Central memory CD8-positive, alpha-beta T cell (primary cell): ENCODE measurements at places on chromosomes 13 and 19.

DNA sequence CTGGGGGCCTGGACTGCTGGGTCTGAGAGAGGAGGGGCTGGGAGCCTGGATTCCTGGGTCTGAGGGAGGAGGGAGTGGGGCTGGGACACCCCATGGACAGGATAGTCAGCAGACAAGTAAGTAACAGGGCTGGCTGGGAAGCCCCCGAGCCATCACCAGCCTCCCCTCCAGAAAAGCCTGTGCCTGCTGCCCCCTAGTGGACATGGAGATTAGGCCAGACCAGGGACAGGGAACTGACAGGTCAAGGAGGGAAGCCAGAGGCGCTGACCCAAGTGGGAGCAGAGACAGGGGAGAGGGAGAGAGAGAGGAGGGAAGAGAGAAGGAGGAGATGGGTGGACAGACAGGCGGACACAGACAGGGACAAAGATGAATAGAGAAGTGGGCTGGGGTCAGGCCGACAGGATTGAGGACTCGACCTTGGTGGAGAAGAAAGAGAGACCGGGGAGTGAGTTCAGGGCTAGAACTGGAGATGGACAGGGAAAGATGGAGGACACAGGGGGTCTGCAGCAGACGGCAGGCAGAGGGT is 6.7 kb upstream of the ERFL start:
- peaks cover 14% of the 10 kb centered on the region for H3K36me3 ChIP-seq
- H3K27ac ChIP-seq, result peak overlapping the region; percentile 95
- peaks cover 53% of the 10 kb centered on the region for H3K4me1 ChIP-seq
- peak; percentile 69 for DNase-seq
- H3K27me3 ChIP-seq, result peaks cover 15% of the 10 kb centered on the region

GRCh38 chr19:17495639-17496296 is 15.7 kb upstream of the PGLS start:
- no peak overlapping the region for H3K27ac ChIP-seq
- peaks cover 2% of the 10 kb centered on the region for H3K36me3 ChIP-seq
- peaks cover 27% of the 10 kb centered on the region for H3K4me1 ChIP-seq
- DNase-seq, result no peak
- H3K27me3 ChIP-seq, result no peaks in the 10 kb centered on the region

DNA sequence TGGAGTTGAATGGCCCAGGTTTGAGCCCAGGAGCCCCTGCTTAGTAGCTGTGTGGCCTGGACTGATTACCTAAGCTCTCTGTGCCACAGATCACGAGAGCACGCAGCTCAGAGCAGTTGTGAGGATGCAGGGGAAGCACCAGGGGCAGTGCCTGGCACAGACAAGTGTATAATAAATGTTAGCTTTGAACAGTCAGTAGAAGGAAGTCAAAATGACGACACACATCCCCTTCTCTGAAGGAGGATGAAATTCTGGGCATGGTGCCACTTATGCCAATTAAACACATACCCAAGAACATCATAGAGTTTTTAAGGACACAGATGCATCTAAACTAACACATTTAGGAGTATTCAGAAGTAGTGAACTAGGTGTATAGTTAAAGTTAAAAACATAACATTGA is 24.9 kb upstream of the SIGLEC11 start:
- H3K4me3 ChIP-seq, result no peak overlapping the region
- H3K36me3 ChIP-seq, result peaks cover 14% of the 10 kb centered on the region
- no peak overlapping the region for H3K27ac ChIP-seq
- DNase-seq, result no peak
- peaks cover 5% of the 10 kb centered on the region for H3K4me1 ChIP-seq

- peaks cover 48% of the 10 kb centered on the region for H3K27me3 ChIP-seq
- no peak for DNase-seq
- H3K4me1 ChIP-seq, result peaks cover 20% of the 10 kb centered on the region
Measured at GRCh38 chr19:36420961-36421748, 2.7 kb upstream of the ZFP82 start.

GRCh38 chr13:85864963-85865530 is 65.8 kb upstream of the SLITRK6 start:
- H3K4me3 ChIP-seq, result no peak overlapping the region
- DNase-seq, result no peak
- no peaks in the 10 kb centered on the region for H3K4me1 ChIP-seq
- peaks cover 2% of the 10 kb centered on the region for H3K36me3 ChIP-seq
- H3K27ac ChIP-seq, result no peak overlapping the region
- no peaks in the 10 kb centered on the region for H3K27me3 ChIP-seq

GRCh38 chr13:20782116-20782708 is 8.5 kb upstream of the EEF1AKMT1 start:
- no peaks in the 10 kb centered on the region for H3K27me3 ChIP-seq
- H3K36me3 ChIP-seq, result peaks cover 15% of the 10 kb centered on the region
- H3K4me3 ChIP-seq, result no peak overlapping the region
- H3K27ac ChIP-seq, result no peak overlapping the region
- DNase-seq, result no peak
- no peaks in the 10 kb centered on the region for H3K4me1 ChIP-seq

DNA sequence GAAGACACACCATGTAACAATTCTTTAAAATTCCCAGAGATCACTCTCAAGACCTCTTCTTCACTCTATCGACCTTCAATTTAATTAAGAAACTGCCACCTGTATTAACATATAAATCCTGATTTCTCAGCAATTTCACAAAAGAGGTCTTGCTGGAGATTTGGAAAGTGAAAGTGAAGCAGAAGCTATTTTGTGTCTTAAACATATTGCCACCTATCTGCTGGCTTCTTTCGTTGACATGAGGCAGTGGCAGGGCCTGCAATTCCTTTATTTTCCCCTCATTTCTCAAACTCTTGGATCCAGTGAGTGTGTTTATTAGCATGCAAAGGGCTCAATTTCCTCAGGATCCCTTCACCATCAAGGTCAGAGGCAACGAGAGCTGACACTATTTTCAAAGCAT is 780.2 kb upstream of the SLITRK1 start:
- H3K4me1 ChIP-seq, result no peaks in the 10 kb centered on the region
- no peak overlapping the region for H3K27ac ChIP-seq
- no peaks in the 10 kb centered on the region for H3K27me3 ChIP-seq
- no peak for DNase-seq
- H3K36me3 ChIP-seq, result no peaks in the 10 kb centered on the region
- no peak overlapping the region for H3K4me3 ChIP-seq

- peaks cover 21% of the 10 kb centered on the region for H3K4me1 ChIP-seq
- no peaks in the 10 kb centered on the region for H3K27me3 ChIP-seq
- DNase-seq, result no peak
- no peak overlapping the region for H3K4me3 ChIP-seq
Measured at GRCh38 chr19:39677961-39678889, 22.5 kb downstream of the LGALS16 start.

- H3K4me3 ChIP-seq, result peak overlapping the region; percentile 25
- H3K27me3 ChIP-seq, result peaks cover 53% of the 10 kb centered on the region
- DNase-seq, result no peak
- H3K4me1 ChIP-seq, result no peaks in the 10 kb centered on the region
- peaks cover 1% of the 10 kb centered on the region for H3K36me3 ChIP-seq
Measured at GRCh38 chr19:29724102-29724641, 9.1 kb upstream of the C19orf12 start.

DNA sequence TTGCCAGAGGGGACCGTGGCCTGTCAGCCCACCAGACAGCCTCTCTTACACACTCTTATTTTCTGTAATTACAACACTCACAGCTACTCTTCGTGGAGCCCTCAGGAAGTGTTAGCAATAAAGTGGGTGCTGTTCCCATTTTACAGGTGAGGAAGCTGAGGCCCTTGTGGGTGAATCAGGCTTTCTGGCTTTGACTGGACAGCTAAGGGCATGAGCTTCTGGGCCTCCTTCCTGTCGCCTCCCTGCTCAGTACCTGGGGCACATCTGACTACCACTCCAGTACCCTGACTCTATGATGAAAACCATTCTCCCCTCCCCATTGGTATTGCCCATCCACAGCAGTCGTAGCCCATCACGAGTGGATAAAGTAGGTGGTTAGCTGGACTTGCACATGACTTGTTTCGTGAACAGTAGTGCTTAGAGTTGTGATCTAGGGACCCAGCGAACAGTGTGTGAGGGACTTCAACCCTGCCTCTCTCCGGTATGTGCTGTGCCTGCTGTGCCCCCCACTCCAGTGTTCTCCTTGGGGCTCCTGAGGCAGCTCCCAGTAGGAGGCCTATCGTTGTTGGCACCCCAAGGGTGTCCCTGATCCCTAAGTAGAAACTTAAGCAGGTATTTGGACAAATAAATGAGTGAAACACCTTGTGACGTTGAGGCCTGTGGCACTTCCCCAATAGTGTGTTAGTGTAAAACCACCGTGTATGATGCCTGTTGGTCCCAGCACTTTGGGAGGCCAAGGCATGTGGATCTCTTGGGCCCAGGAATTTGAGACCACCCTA is 38.6 kb downstream of the GATAD2A start:
- H3K27me3 ChIP-seq, result no peaks in the 10 kb centered on the region
- H3K4me3 ChIP-seq, result peak overlapping the region; percentile 56
- DNase-seq, result no peak
- peaks cover 61% of the 10 kb centered on the region for H3K4me1 ChIP-seq

GRCh38 chr19:46809534-46810272 is 21.3 kb upstream of the SLC1A5 start:
- H3K27ac ChIP-seq, result no peak overlapping the region
- no peaks in the 10 kb centered on the region for H3K27me3 ChIP-seq
- H3K36me3 ChIP-seq, result no peaks in the 10 kb centered on the region
- no peak overlapping the region for H3K4me3 ChIP-seq
- H3K4me1 ChIP-seq, result no peaks in the 10 kb centered on the region

DNA sequence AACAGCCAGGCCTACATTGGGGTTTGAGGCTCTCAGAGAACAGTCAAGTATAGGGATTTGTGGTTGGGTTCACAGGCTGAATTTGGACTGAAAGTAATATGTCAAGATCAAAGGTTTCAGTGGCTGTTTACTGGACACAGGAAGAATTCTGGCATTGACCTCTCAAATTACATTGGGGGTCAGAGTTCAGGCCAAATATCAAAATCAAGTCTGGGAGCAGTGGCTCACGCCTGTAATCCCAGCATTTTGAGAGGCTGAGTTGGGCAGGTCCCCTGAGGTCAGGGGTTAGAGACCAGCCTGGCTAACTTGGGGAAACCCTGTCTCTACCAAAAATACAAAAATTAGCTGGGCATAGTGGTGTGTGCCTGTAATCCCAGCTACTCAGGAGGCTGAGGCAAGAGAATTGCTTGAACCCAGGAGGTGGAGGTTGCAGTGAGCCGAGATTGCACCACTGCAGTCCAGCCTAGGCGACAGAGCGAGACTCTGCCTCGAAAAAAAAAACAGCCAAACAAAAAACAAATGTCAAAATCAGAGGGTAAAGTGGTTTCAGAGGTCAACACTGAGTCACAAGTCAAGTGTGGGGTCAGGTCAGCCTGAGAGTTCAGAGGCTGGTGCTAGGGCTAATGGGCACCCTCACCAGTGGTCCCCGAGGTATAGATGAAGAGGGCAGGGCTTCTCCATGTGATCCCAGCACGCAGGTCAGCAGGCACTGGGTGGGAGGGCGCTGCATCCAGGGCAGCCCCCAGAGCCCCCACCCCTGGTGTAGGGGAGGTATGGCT is 1.5 kb downstream of the SLC27A5 start:
- H3K27me3 ChIP-seq, result no peaks in the 10 kb centered on the region
- H3K27ac ChIP-seq, result no peak overlapping the region
- no peak overlapping the region for H3K4me3 ChIP-seq

DNA sequence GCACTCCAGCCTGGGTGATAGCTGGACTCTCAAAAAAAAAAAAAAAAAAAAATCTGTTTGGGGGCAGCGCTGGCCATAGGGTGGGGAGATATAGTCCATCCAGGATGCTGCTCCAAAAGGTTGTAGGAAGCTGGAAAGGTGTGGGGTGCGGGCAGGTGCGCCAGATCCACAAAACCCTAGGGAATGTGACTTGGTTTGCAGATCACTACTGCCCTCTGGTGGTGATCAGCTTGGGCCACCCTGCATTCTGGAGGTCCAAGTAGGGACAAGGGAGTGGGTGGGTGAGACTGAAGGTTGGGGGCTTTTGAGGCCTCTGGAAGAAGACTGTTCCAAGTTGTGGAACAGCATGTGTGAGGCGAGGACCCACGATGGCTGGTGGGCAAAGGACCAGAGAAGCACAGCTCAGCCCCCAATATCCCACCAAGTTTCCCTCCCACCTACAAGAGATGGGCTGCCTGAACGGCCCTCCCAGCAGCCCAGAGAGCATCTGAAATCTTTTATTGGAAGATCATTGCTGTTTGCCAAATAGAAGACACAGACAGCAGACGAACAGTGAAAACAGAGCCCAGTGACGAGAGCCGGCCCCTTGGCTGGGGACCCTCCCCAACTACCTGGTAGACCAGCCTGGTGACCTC is 10.4 kb upstream of the TYK2 start:
- peak overlapping the region; percentile 16 for H3K27ac ChIP-seq
- peaks cover 38% of the 10 kb centered on the region for H3K36me3 ChIP-seq
- H3K4me1 ChIP-seq, result peaks cover 6% of the 10 kb centered on the region
- DNase-seq, result peak; percentile 52
- no peak overlapping the region for H3K4me3 ChIP-seq
- no peaks in the 10 kb centered on the region for H3K27me3 ChIP-seq

DNA sequence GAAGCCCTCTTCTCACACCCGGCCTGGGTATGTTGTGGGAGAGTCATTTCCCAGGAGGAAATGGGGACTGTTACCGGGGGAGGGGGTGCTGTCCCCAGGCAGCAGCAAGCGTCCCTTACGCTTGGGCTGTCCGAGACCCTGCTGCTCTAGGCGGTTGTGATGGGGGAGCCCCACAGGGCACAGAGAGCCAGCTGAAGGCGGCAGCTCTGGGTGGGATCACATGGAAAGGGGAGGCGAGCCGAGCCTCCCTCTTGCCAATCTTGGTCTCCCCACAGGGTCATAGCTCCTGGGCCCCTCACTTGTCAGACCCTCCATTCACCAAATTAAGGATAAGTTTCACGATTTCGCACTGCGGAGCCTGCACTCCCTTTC is 22.0 kb downstream of the EPN1 start:
- H3K4me1 ChIP-seq, result no peaks in the 10 kb centered on the region
- H3K36me3 ChIP-seq, result peaks cover 26% of the 10 kb centered on the region
- no peaks in the 10 kb centered on the region for H3K27me3 ChIP-seq
- no peak overlapping the region for H3K27ac ChIP-seq
- no peak overlapping the region for H3K4me3 ChIP-seq
- no peak for DNase-seq

DNA sequence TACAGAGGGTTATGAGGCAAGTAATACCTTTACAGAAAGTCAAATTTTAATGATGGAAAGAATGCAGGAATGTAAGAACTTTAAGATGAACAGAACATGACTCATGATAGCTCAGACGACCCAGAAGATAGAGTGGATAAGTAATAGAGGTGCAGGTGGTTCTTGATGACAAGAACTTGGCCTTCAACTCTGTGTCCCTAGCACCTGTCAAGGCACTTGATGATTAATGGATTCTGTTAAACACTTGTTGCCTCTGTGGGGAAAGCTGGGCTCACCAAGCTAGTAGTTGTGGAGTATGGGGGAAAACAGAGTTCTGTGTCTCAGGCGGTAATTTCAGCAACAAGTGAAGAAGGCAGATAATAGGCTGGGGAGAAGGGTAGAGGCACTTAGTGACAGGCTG is 306.2 kb downstream of the ATP8A2 start:
- no peak overlapping the region for H3K27ac ChIP-seq
- no peak overlapping the region for H3K4me3 ChIP-seq
- DNase-seq, result no peak
- no peaks in the 10 kb centered on the region for H3K4me1 ChIP-seq
- H3K36me3 ChIP-seq, result no peaks in the 10 kb centered on the region

- no peaks in the 10 kb centered on the region for H3K27me3 ChIP-seq
- no peak overlapping the region for H3K4me3 ChIP-seq
- H3K27ac ChIP-seq, result peak overlapping the region; percentile 72
- peaks cover 46% of the 10 kb centered on the region for H3K4me1 ChIP-seq
Measured at GRCh38 chr19:57282011-57282643, 1.8 kb downstream of the ZNF460 start.

- peaks cover 1% of the 10 kb centered on the region for H3K36me3 ChIP-seq
- no peak overlapping the region for H3K4me3 ChIP-seq
- H3K4me1 ChIP-seq, result no peaks in the 10 kb centered on the region
Measured at GRCh38 chr13:92054389-92054788, 656.0 kb downstream of the GPC5 start.
